KG1 (cell line): ENCODE measurements at places on chromosomes 7 and 10.

GRCh38 chr7:28507525-28508282 is 95.4 kb downstream of the CREB5 start:
- no peak for DNase-seq

GRCh38 chr7:55246171-55246570 is 119.0 kb upstream of the LANCL2 start:
- no peak for DNase-seq

DNA sequence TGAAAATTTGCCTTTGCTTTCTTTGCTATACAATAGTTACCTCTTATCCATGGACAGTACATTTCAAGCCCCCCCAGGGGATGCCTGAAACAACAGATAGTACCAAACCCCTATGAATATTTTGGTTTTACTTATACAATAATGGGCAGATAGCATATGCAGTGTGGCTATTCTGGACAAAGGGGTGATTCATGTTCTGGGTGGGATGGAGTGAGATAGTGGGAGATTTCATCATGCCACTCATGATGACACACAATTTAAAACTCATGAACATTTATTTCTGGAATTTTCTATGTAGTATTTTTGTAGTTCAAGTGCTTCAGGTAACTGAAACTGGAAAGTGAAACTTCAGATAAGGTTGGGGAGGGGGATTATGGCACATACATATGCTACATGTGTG is 12.0 kb downstream of the STARD3NL start:
- DNase-seq, result no peak

- DNase-seq, result no peak
These were observed 110.4 kb upstream of the ZNF438 start for GRCh38 chr10:31142026-31142425.

GRCh38 chr7:18780266-18780665 is 284.7 kb downstream of the HDAC9 start:
- no peak for DNase-seq

- DNase-seq, result no peak
These were observed 22.7 kb upstream of the AGFG2 start for GRCh38 chr7:100516135-100516812.

DNA sequence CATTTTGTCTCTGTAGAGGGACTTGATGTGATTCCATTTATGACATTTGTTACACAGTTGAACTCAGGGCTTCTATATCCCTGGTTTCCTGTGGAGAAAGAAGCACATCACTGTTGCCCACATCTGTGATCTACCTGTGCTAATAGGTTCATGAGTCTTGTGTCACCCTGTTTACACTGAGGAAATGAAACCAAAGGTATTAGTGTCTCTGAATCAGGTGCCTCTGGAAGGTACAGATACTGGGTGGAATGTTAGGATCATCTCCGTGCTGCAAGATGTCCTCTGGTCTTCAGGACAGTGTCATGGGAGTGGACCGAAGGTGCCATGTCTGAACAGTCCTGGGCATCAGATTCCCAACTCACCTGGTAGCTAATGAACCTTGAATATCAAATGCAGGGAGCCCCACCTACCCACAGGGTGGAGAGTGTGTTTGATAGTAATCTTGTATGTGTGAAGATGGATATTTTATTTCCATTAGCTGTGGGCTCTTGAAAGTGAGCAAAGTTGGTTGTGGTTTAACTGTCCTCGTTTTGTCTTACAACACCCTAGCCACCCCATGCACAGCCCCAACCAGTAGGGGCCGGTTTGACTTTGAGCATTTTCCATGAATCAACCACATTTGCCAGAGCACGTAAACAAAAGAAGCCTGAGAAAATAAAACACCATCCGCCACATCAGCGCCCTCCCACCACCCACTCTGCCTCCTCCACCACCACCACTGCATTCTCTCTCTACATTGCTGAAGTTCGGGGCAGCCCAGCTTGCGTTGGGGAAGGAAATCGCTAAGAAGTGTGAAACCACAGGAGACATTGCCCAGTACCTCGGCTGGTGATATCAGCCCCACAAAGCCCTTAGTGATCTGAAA is 40.7 kb downstream of the TARP start:
- peak; percentile 40 for DNase-seq

DNA sequence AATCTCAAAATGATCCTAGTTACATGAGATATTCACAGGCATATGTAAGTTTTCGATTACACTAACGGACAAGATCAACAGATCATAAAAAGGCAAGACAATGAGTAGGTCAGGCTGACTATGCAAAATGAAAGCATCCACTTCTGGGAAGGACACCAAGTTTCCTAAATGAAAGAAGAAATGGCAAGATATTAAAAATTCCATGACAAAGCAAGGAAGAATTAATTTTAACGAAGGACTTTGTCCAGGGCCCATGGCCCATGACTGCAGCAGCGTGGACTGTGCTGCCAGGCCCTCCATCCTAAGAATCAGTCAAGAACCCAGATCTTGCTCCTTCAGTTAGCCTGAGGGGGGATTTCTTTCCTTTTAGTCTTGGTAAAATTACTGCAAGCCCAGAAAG is 182.4 kb upstream of the FRMD4A start:
- no peak for DNase-seq

DNA sequence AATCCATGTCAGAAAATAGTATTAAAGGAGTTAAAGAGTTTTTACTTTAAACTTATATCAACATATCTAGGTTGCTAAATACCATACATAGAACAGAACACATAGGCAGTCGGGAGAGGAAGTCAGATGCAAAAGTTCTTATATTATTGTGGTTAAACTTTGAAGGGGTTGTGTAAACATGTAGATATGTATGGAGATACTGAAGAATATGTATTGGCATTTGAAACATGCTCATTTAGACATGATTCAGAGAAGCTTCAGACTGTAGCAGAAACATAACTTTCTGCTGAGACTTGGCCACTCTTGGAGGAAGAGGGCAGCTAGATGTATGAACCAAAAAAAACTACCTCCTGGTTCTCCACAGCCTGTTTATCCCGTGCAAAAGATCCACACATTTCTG is 103.5 kb upstream of the FERD3L start:
- no peak for DNase-seq

- no peak for DNase-seq
These were observed 1.3 kb downstream of the BRAT1 start for GRCh38 chr7:2553831-2554581.

DNA sequence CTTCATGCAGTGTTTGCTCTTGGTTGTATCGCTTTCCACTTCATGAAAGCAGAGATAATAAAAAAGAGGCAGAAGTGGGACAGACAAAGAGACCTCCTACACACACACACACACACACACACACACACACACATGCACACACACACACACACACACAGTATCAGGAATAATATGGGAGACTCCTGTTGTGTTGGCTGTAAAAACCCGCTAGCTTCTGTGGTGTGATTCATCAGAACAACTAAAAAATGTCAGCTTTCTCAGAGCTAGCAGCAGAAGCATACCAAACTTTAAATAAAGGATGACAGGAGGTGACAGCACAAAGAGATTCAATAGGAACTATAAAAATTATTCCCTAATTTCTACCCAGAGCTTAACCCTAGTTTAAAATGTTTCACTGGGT is 148.2 kb upstream of the LRRTM3 start:
- DNase-seq, result no peak

DNA sequence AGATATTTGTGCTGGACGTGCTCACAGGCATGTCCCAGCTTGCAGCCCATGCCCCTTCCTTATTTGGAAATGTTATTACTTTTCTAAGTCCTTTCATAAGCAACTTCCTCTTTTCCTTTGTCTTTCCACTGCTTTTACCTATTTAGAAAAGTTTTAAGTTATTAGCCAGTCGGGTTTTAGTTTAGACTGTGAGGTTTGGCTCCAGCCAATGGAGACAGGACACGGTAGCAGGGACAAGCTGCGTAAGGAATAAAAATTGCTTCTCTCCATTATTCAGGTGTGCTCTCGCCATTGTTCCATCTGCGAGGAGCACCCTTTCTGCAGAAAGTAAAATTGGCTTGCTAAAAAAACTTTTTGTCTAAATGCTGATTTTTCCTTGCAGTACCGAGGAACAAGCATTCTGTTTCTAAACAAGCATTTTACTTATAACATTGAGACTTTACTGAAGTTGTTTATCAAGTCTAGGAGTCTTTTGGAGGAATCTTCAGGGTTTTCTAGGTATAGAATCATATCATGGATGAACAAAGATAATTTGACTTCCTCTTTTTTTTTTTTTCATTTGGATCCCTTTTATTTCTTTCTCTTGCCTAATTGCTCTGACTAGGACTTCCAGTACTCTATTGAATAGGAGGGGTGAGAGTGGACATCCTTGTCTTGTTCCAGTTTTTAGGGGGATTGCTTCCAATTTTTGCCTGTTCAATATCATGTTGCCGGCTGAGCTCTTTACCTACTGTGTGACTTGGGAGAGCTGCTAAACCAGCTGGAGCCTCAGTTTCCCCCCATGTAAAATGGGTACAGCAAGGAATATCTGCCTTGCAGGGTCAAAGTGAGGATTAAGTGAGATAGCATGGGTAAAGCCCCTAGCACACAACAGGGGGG is 63.8 kb downstream of the ALOX5 start:
- DNase-seq, result no peak

- DNase-seq, result peak; percentile 33
These were observed 457 bp downstream of the ACADSB start for GRCh38 chr10:123009105-123009820.

DNA sequence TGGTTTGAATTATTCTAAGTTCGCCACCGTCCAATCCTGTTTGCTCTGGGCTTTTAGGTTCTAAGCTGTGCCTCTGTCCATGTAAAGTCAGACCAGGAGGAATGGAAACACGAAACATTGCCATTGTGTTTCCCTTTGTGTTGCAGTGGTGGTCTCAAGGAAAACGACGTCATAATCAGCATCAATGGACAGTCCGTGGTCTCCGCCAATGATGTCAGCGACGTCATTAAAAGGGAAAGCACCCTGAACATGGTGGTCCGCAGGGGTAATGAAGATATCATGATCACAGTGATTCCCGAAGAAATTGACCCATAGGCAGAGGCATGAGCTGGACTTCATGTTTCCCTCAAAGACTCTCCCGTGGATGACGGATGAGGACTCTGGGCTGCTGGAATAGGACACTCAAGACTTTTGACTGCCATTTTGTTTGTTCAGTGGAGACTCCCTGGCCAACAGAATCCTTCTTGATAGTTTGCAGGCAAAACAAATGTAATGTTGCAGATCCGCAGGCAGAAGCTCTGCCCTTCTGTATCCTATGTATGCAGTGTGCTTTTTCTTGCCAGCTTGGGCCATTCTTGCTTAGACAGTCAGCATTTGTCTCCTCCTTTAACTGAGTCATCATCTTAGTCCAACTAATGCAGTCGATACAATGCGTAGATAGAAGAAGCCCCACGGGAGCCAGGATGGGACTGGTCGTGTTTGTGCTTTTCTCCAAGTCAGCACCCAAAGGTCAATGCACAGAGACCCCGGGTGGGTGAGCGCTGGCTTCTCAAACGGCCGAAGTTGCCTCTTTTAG is 46.3 kb upstream of the DMBT1 start:
- no peak for DNase-seq

- DNase-seq, result no peak
These were observed 301.3 kb upstream of the MGMT start for GRCh38 chr10:129165770-129166169.

DNA sequence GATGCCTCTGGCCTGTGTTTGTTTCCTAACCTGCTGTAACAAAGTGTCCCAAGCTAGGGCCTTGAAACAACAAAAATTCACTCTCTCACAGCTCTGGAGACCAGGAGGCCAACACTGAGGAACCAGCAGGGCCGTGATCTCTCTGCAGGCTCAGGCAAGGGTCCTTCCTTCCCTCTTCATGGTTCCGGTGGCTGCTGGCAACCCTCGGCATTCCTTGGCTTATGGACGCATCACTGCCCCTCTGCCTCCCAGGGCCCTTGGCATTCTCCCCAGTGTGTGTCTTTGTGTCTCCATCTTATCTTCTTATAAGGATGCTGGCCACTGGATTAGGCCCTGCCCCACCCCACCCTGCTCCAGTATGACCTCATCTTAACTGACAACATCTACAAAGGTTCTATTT is 17.0 kb downstream of the CNPY1 start:
- no peak for DNase-seq

- DNase-seq, result no peak
These were observed 61.5 kb downstream of the SLIT1 start for GRCh38 chr10:97124211-97124610.

DNA sequence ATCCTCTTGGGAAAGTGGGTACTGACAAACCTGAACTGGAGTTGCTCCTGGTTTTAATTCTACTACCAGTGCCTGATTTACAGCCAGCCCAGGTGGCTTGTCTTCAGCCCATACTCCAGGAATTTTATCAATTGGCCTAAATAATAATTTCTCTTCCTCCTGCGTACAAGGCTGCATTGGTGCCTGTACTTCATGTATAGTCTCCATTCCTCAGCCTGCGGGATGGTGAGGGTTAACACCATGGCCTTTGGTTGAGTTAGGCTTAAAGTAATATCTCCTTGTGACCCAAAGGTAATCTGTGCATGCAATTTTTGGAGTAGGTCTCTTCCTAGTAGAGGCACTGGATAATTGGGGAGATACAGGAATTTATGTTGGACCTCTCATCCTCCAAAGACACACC is 5.5 kb upstream of the ZNF117 start:
- no peak for DNase-seq

DNA sequence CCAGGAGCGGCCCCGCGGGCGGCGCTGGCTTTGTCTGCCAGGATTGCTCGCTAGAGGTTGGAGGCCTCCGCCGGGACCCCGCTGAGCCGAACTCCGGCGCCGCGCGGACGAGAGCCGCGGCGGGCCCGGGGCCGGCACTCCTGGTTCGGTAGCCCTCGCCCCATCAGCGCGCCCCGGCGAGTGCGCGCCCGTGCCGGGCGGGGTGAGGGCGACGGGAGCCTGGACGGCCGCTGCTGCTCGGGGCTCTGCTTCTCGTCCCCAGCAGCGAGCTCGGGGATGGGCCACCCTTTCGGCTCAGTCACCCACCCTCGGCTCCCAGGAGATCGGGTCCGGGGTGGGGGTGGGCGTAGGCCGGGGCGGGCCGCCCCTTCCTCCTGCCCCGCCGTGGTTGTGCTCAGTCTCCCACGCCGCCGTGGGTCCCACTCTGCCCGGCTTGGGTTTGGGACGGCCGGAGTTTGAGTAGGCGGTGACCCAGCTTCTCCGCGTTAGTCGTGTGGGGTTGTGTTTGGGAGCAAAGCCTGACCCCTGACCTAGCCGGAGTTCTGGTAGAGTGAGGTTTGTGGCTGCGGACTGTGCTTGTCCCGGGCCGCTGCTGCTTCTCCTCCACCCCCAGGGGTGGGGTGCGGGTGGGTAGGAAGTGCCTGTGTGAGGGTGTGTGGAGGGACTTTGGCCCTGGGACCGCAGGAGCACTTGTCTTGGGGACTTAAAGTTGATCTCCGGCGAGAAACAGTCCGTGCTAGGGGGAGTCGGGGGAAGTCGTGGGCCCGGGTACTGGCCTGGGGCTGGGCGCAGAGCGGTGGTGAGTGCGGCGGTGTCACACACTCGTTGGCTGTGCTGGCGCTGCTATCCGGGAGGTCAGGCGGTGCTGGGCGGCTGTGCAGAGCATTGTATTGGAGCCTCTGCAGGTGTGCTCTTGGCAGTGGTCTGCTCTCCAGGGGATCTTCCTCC is 677 bp downstream of the TSPAN14 start:
- DNase-seq, result no peak

DNA sequence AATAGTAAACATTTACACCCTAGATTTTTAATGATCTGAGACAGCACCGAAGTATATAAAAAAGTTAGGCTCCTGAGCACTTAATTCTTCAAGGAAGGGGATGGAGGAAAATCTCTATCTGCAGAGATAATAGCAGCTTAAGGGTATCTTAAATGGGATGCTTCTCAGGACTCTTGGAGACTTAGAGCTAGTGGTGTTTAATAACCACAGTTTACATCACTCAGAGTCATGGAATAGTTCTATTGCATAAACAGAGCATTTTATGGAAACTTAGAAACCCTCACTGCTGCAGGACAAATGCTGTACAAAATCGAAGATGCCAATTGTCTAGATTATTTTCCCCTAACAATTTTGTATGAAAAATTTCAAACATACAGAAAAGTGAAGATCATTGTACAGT is 398.9 kb upstream of the GALNT17 start:
- no peak for DNase-seq

- no peak for DNase-seq
These were observed 5.8 kb downstream of the MRC1 start for GRCh38 chr10:17814973-17815372.
